Omental fat pad (tissue), 4 donors: ENCODE measurements at places on chromosomes 4 and X. TPM values are rescaled to one million over a fixed set of nuclear protein-coding genes. Genes with fewer than 3 reads are reported as not detected.
A peak's percentile ranks its signal among the peaks of the same experiment; 100 is the strongest.

The USP51 gene
- total RNA-seq, result 1.9 TPM

The RXFP1 gene
- total RNA-seq, result not detected

DNA sequence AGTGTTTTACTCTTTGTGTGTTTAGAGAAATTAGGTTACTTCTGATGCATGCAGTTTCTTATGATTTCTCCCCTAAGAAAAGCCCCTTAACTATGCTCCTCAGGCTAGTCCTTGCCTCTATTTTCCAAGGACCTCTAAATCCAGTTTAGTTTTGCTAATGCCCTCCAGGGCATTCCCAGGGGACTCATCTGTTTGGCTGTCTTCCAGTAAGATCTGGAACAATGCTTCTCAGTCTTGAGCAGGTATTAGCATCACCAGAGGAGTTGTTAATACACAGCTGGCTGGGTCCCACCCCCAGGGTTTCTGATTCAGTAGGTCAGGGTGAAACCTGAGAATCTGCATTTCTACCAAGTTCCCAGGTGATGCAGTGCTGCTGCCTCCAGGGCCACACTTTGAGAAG lies 56.9 kb downstream of the OTC start:
- DNase-seq, result no peak

The TDO2 gene
- total RNA-seq, result not detected

GRCh38 chr4:145266881-145267280 lies 86.5 kb upstream of the OTUD4 start:
- no peak for DNase-seq

The SHOX gene
- total RNA-seq, result not detected

- no peak for DNase-seq
Measured at GRCh38 chrX:13923845-13924244, 105.8 kb downstream of the GEMIN8 start.

GRCh38 chr4:37770016-37770415 lies 56.5 kb upstream of the PGM2 start:
- no peak for DNase-seq

DNA sequence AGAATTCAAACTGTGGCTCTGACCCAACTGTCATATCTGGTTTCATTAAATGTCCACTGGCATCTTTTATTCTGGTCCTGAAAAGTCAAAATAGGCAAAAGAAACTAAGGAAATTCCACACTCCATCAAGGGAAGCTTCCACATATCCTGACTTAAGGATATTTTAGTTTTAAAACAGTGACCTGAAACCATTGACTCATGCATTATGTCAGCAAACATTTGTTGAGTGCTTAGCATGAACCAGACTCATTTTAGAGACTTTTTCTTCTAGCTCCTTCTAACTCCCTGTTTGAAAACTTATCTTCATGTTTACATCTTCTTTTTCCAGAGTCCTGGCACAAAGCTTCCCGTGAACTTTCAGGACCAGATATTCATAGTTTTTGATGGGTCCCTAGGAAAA lies 6.9 kb upstream of the CXCL1 start:
- DNase-seq, result no peak

DNA sequence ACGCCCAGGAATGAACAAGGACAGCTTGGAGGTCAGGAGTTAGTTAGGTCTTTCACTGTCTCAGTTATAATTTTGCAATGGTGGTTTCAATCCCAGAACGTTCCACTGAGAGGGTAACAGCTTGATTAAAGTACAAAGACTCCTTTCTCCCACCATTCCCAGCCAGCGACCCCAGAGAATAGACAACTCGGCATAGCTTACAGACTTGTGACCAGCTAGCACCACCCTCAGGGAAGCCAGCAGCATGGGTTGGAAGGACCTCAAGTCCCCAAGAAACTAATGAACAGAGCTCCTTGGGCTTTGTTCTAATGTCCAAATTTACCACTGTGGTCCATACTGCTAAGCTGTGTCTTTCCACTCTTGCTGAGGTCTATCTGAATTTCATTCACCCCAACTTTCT lies 72.0 kb upstream of the MED14 start:
- DNase-seq, result no peak

GRCh38 chr4:77001907-77002306 lies 52.4 kb downstream of the SEPTIN11 start:
- no peak for DNase-seq

- DNase-seq, result no peak
Measured at GRCh38 chrX:19188566-19188965, 66.3 kb upstream of the ADGRG2 start.

GRCh38 chr4:77959566-77960338 lies 97.1 kb downstream of the MRPL1 start:
- no peak for DNase-seq

The ZXDA gene
- total RNA-seq, result 12.9 TPM

GRCh38 chrX:6990552-6991193 lies 156.8 kb upstream of the STS start:
- DNase-seq, result no peak

DNA sequence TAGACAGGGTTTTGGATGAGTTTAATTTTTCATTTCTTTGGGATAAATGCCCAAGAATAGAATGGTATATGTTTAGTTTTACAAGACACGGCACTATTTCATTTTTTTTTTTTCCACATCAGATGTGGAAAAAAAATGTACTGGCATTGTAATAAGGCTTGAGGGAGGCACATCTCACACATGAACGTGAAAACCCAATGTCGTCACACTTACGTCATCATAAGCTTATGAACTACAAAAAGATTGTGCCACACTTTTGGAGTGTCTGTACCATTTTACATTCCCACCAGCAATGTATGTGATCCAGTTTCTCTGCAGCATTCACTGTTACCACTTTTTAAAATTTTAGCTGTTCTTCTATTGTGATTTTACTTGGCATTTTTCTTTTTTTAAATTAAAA lies 74.2 kb downstream of the TAF1 start:
- DNase-seq, result no peak

DNA sequence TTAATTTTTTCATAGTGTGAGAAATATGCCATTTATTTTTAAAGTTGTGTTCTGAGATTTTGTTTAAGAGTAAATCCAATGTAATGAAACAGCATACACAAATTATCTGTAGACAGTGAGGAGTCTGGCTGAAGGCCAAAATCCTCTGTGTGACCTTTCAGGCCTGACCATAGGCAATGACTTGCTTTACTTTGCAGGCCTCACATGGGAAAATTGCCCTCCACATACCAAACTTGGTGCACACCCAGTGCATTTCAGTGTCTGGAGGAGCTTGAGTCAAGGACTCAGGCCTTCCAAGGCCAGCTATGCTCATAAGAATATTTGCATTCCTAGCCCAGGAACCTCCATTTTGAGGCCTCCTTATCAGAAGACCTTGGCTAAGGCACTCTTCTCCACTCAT lies 430.1 kb downstream of the GABRG1 start:
- DNase-seq, result no peak

The TRIM61 gene
- 0.93 TPM for total RNA-seq

DNA sequence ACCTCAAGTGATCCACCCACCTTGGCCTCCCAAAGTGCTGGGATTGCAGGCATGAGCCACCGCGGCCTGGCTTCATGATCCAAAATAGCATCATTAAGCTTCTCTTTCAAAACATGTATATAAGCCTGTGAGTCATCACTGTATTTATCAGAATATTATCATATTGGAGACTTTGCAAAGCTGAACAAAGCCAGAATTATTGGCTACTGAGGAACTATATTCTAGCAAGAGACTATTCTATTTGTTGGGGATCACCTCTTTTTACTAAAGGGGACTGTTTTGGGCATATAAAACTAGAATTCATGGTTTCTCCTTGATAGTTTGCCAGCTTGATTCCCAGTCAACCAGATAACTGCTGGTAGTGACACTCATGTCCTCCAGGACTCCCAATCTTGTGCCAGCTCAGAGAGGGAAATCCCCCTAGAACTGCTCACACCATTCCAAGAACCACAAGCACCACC lies 40.1 kb downstream of the TET2 start:
- no peak for DNase-seq

- no peak for DNase-seq
Measured at GRCh38 chrX:77167993-77168392, 279.2 kb upstream of the FGF16 start.

- DNase-seq, result no peak
Measured at GRCh38 chr4:29619168-29619567, 1101.0 kb upstream of the PCDH7 start.

GRCh38 chr4:182748949-182749348 lies 168.2 kb downstream of the DCTD start:
- no peak for DNase-seq

DNA sequence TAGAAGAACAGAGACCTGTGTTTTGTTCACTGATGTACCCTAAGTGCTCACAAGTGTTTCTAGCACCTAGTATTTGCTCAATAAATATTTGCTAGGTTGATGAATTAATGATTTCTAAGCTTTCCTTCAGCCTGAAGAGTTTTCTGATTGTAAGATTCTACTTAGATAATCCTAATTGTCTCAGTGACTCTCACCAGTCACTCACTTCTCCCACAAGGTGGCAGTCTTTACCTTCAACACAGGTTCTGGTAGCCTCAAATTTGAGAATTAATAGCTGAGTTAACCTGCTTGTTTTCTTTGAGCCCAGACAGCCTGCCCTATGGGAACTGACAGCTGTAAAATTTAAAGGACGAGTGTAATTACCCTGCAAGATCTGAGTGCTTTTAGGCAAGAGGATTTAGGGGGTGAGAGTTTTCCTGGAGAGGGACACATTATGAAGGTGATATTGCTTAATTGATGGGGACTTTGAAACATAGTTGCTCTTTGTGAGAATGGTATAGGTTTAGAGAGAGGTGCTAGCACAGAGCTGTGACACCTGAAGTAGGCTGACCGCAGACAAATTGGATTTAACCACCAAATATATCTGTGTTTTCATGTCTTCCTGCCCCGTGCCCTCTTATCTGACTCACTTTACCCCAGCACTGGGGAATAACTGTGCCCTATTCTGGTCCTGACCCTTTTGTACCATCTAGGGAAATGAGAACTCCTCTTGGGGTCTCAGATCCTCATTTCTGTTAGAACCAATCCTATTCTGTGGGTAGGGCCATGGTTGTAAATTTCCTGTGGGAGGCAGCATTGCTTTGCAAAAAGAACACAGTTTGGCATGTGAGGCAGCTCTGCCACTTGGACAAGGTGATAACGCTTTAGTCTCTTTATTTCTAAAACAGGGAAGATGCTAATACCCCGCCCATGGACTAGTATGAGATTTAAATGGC lies 27.7 kb downstream of the CD38 start:
- DNase-seq, result no peak

GRCh38 chr4:155758481-155759371 lies at the start of gene GUCY1B1:
Gene GUCY1B1 (plus strand): TSS chr4:155759021. CDS start chr4:155759141, 120 bp downstream.
- DNase-seq, result peak; percentile 64

The PITX2 gene
- 0.28 TPM for total RNA-seq

GRCh38 chr4:156685308-156685707 lies 286.3 kb downstream of the PDGFC start:
- DNase-seq, result no peak

DNA sequence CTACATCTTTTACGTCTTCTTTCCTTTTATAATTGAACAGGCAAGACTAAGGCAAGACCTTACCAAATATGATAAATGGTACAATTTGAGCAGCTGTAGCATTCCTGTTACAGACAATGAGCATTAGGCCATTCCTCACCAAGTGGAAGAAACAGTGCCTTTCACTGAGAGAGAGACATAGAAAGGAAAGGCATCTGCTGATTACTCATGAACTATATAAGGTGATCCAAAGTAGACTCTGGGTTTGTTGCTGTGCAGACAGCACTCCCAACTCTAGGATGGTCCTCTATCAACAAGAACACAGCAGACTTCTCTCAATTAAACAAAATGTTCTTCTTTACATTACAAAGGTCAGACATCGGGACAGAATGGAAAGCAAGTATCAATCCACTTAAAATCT lies 91.9 kb downstream of the FAM13A start:
- no peak for DNase-seq

DNA sequence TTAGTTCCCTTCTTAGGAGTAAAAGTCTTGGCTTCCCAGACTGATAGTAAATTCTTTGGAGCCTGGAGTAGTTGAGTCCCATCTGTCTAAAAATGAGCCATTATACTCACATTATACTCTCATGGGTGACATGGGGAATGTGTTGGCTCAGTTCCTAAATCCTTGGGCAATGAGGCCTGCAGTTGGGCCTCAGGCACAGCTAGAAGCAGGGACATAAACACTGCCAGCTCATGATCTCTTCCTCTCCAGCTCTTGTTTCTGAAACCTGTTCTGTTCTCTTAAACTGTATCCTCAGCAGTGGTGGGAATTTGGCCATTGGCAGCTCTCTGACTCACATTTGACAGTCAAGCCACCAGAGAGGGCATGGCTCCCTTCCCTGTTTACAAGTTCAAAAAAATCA lies 212.5 kb downstream of the SPATA18 start:
- no peak for DNase-seq

The VCX3A gene
- not detected for total RNA-seq

DNA sequence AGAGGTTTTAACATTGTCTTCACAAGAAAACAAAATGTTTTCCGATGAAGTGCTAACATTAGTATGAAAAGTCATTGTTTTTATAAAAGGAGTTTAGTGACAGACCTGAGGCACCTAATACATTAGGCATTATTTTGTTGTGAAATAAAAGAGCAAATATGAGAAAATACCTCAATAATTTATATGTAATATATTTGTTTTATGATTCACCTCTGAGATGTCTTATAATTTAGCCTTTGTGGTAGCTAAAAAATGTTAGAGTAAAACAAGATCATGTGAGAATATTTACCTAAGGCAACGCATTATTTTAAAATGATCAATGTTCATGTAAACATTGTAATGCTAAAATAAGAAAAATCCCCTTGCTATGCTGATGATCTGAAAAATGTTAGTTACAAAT lies 100.9 kb upstream of the WDFY3 start:
- no peak for DNase-seq
